ENCODE measurements at places on chromosomes 5 and 9. TPM values are rescaled to one million over a fixed set of nuclear protein-coding genes. Genes with fewer than 3 reads are reported as not detected.
A peak's percentile ranks its signal among the peaks of the same experiment; 100 is the strongest.

GRCh38 chr5:151053796-151054462 is 26.9 kb downstream of the TNIP1 start:
- no peak overlapping the region for H3K4me3 ChIP-seq
- peaks cover 42% of the 10 kb centered on the region for H3K36me3 ChIP-seq
- H3K4me1 ChIP-seq: no peaks in the 10 kb centered on the region
- H3K27me3 ChIP-seq: no peaks in the 10 kb centered on the region
- DNase-seq: no peak

- no peak overlapping the region for H3K4me3 ChIP-seq
- no peaks in the 10 kb centered on the region for H3K27me3 ChIP-seq
- H3K4me1 ChIP-seq: peaks cover 29% of the 10 kb centered on the region
- DNase-seq: peak; percentile 75
Measured at GRCh38 chr5:59517926-59518585, 375.5 kb downstream of the PDE4D start.

- peaks cover 24% of the 10 kb centered on the region for H3K36me3 ChIP-seq
- DNase-seq: no peak
- H3K27me3 ChIP-seq: no peaks in the 10 kb centered on the region
Measured at GRCh38 chr5:163439092-163439425, 1.7 kb downstream of the CCNG1 start.

GRCh38 chr9:95495529-95495928 is 21.2 kb downstream of the PTCH1 start:
- no peak overlapping the region for H3K27ac ChIP-seq
- H3K27me3 ChIP-seq: no peaks in the 10 kb centered on the region
- no peak for DNase-seq
- H3K36me3 ChIP-seq: no peaks in the 10 kb centered on the region

- H3K27ac ChIP-seq: no peak overlapping the region
- no peaks in the 10 kb centered on the region for H3K27me3 ChIP-seq
- no peaks in the 10 kb centered on the region for H3K4me1 ChIP-seq
- no peaks in the 10 kb centered on the region for H3K36me3 ChIP-seq
Measured at GRCh38 chr9:93640027-93640426, 63.6 kb downstream of the PHF2 start.

GRCh38 chr5:160787240-160787639 is 64.8 kb downstream of the ATP10B start:
- H3K27me3 ChIP-seq: no peaks in the 10 kb centered on the region
- no peaks in the 10 kb centered on the region for H3K36me3 ChIP-seq
- no peak for DNase-seq
- H3K27ac ChIP-seq: no peak overlapping the region

SHOC1 gene
- not detected for total RNA-seq

TLX3 gene
- not detected for total RNA-seq

UNC13B gene
- 46.2 TPM for total RNA-seq

RORB gene
- not detected for total RNA-seq

CTXN3 gene
- total RNA-seq: not detected
